ENCODE measurements at places on chromosomes 13 and 19. TPM values are rescaled to one million over a fixed set of nuclear protein-coding genes. Genes with fewer than 3 reads are reported as not detected.

- H3K27ac ChIP-seq: no peak overlapping the region
- H3K4me3 ChIP-seq: no peak overlapping the region
- H3K4me1 ChIP-seq: no peaks in the 10 kb centered on the region
- no peaks in the 10 kb centered on the region for H3K36me3 ChIP-seq
These were observed 502.4 kb downstream of the MYO16 start for GRCh38 chr13:109131698-109132257.

- DNase-seq: no peak
- no peak overlapping the region for H3K4me3 ChIP-seq
- H3K36me3 ChIP-seq: no peaks in the 10 kb centered on the region
- no peaks in the 10 kb centered on the region for H3K27me3 ChIP-seq
These were observed 44.4 kb upstream of the NPAS1 start for GRCh38 chr19:46975011-46975924.

The GJB2 gene
- total RNA-seq: 50.4 TPM

GRCh38 chr19:45498411-45499195 lies at the start of gene PPM1N:
Gene PPM1N, plus strand, starts transcription at chr19:45498443. Its CDS starts 30 bp downstream, at chr19:45498473.
- peaks cover 24% of the 10 kb centered on the region for H3K27me3 ChIP-seq
- no peak within 1 kb of the TSS for H3K27ac ChIP-seq
- DNase-seq: peak; percentile 47
- H3K36me3 ChIP-seq: no peaks in the 10 kb centered on the region

DNA sequence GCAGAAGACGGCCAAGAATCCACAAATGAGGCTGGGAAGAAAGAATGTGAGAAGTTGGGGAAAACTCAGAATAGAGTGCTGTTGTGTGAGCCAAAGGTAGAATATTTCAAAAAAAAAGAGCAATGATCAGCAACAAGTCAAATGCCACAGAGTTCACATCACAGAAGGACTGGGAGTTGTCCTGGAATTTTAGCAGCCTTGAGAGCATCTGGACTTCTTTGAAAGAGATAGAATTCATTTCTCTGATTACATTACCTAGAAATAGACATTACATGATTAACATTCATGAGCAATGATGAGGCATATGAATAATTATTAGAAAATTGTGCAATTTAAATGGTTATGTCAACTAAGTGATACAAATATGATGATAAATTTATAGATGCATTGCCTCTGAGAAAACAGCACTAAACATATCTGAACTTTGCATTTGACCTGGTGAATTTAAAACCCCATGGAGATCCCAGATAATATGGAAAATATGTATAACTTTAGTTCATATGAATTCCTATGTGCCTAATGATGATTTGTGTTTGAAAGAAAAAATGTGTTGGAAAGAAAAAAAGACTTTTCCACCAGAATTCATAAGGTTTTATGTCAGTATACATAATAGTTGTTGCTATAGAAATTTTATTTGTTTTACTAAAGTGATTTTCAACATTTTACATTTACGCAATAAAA lies 186.2 kb downstream of the POSTN start:
- H3K4me3 ChIP-seq: no peak overlapping the region
- DNase-seq: no peak

The SIRT2 gene
- total RNA-seq: 28.0 TPM

- peaks cover 56% of the 10 kb centered on the region for H3K27me3 ChIP-seq
- H3K4me3 ChIP-seq: no peak overlapping the region
- no peak overlapping the region for H3K27ac ChIP-seq
- no peaks in the 10 kb centered on the region for H3K36me3 ChIP-seq
- no peak for DNase-seq
These were observed 3.3 kb downstream of the VSTM2B start for GRCh38 chr19:29528946-29529645.

DNA sequence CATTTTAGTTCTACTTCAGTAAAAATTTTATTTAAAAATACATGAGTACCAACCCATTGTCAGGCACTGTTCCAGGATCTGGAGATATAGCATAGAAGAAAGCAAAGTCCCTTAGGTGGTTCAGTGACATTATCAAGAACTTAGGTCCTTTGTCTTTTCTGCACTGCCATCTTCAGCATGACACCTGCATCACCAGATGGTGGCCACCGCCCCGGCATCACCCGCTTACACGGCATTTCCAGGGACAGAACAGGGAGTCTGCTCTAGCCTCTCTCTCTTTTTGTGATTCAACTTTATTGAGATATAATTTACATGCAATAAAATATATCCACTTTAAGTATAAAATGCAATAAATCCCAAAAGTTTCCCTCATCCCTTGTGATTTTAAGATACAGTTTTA lies 23.5 kb downstream of the DYRK1B start:
- H3K27me3 ChIP-seq: no peaks in the 10 kb centered on the region
- H3K4me1 ChIP-seq: no peaks in the 10 kb centered on the region
- no peak overlapping the region for H3K27ac ChIP-seq
- DNase-seq: no peak
- H3K4me3 ChIP-seq: no peak overlapping the region

DNA sequence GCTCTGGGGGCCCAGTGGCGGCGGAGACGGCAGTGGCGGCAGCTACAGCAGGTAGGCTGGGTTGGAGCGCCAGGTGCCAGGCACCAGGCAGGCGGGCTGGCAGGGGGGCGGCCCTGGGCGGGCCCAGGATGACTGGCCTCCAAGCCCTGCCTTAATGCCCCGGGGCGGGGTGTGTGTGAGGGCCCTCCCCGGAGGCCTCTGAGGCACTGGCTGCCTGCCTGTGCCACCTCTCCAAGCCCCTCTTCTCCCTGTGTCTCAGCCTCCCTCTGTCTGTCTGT lies at the start of gene KLK11:
TSS of gene KLK11 (minus strand) at position 63 of the 278 bp plus-strand sequence. CDS start 985 bp downstream, outside the sequence.
- H3K36me3 ChIP-seq: no peaks in the 10 kb centered on the region
- no peak for DNase-seq
- no peak within 1 kb of the TSS for H3K27ac ChIP-seq
- peaks cover 7% of the 10 kb centered on the region for H3K27me3 ChIP-seq
- H3K4me1 ChIP-seq: no peaks in the 10 kb centered on the region
- no peak within 1 kb of the TSS for H3K4me3 ChIP-seq

The RASAL3 gene
- total RNA-seq: 1.7 TPM

DNA sequence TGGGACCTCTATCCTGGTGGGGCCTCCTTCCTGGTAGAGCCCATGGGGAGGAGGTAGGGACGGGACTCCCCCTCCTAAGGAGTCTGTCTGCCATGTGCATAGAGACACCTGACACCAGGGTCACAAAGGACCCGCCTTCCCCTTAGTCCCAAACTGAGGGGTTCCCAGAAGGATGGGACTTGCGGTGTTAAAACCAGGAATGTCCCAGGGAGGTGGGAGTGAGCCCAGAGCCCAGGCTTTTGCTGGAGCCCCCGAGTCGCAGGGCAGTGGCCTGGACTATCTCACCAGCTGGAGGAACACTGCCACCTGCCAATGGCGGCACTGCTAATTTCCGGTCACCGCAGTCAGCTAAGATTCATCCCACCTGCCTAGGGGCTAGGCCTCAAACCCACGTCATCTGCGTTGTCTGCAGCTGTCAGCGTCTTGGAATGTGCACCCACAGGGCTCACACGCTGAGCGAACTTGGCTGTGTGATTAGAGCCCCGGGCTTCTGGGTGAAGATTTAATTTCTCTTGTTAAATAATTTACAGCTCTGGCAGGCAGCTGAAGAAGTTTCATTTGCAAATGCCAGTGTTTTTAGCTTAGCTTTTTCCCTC lies 31.9 kb upstream of the ATP11A start:
- H3K4me3 ChIP-seq: no peak overlapping the region
- no peak overlapping the region for H3K27ac ChIP-seq
- H3K4me1 ChIP-seq: no peaks in the 10 kb centered on the region
- no peaks in the 10 kb centered on the region for H3K27me3 ChIP-seq
- no peaks in the 10 kb centered on the region for H3K36me3 ChIP-seq

DNA sequence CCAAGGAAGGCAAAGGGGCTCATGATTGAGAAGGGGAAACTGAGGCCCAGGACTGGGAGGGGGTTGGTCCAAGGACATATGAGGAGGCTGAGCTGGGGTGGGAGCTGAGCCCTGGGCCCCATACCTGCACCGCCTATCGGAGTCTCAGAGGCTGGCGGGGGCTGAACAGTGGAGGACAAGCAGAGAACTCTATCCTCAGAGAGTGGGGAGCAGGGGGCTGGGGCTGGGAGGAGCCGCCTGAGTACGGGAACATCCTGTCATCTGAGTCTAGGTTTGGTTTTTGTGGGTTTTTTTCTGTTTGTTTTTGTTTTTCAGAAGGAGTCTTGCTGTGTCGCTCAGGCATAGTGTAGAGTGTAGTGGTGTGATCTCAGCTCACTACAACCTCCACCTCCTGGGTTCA lies 6.2 kb downstream of the ARRDC2 start:
- no peak overlapping the region for H3K4me3 ChIP-seq
- DNase-seq: no peak
- no peak overlapping the region for H3K27ac ChIP-seq
- H3K27me3 ChIP-seq: no peaks in the 10 kb centered on the region

- H3K36me3 ChIP-seq: no peaks in the 10 kb centered on the region
- peaks cover 5% of the 10 kb centered on the region for H3K4me1 ChIP-seq
- H3K27ac ChIP-seq: no peak overlapping the region
These were observed 8.8 kb upstream of the BBC3 start for GRCh38 chr19:47239610-47240296.

DNA sequence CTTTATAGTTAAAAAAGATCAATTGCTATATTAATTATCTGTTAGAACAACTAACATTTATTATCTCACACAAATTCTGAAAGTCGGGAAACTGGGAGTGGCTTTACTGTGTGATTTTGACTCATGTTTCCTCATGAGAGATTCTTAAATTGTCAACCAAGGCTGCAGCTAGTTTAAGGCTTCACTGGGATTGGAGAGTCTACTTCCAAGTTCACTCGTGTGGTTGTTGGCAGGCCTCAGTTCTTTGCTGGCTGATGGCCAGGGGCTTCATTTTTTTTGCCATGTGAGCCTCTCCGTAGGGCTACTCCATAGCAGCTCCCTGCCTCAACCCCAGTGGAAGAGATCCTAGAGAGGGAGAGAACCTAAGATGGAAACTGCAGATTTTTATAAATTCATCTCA lies 24.5 kb upstream of the LPAR6 start:
- H3K27me3 ChIP-seq: no peaks in the 10 kb centered on the region
- H3K4me1 ChIP-seq: no peaks in the 10 kb centered on the region
- DNase-seq: peak; percentile 38
- H3K27ac ChIP-seq: no peak overlapping the region
- H3K36me3 ChIP-seq: no peaks in the 10 kb centered on the region
